NCI-H1417 treated with DMSO at 0.1 percent for 48 hours (cell line): ENCODE measurements at places on chromosomes 5 and 9.

DNA sequence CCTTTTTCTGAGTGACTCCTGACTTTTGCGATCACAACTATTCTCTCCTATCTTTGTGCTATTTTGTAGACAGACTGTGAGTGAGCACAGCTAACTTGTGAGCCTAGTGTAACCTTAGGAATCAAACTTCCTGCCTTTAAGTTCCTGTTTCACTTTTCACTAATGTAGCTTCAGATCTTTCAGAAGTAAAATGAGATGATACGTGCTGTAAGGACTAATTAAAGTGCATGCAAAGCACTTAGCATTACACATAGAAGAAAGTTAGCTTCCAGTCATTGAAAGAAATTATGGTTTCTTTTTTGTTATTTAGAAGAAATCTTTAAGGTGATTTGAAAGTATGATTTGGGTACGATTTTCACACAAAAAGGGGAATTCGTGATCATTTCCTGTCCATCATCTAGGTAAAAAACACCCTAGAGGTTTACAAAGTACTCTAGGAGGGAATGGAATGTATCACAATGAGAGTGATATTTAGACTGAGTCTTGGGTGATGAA lies 122.7 kb downstream of the ST8SIA4 start:
- no peak for DNase-seq

- no peak for DNase-seq
Observed at GRCh38 chr9:37963936-37964739, 60.2 kb upstream of the SLC25A51 start.

GRCh38 chr5:168860081-168860480 lies 280.9 kb upstream of the PANK3 start:
- no peak for DNase-seq

- no peak for DNase-seq
Observed at GRCh38 chr5:142281966-142282365, 42.9 kb downstream of the SPRY4 start.

DNA sequence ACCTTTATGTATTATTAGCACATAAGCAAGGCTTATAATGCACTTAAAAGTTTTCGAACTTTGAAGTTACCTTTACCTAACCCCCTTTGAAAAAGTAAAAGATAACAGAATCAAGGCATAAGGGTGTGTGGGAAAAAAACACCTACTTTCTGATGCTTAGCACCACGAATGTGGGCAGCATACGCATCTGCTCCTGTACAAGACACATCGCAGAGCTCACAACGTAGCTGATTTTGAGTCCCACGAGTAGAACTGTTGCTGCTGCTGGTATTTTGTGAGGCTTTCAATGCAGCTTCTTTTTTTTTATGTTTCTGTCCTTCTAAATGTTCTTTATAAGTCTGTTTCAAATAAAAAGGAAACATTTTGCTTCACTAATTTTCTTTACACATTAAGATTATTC lies 40.8 kb downstream of the ZFR start:
- no peak for DNase-seq

GRCh38 chr9:111411266-111411665 lies 72.9 kb downstream of the ECPAS start:
- DNase-seq = no peak

DNA sequence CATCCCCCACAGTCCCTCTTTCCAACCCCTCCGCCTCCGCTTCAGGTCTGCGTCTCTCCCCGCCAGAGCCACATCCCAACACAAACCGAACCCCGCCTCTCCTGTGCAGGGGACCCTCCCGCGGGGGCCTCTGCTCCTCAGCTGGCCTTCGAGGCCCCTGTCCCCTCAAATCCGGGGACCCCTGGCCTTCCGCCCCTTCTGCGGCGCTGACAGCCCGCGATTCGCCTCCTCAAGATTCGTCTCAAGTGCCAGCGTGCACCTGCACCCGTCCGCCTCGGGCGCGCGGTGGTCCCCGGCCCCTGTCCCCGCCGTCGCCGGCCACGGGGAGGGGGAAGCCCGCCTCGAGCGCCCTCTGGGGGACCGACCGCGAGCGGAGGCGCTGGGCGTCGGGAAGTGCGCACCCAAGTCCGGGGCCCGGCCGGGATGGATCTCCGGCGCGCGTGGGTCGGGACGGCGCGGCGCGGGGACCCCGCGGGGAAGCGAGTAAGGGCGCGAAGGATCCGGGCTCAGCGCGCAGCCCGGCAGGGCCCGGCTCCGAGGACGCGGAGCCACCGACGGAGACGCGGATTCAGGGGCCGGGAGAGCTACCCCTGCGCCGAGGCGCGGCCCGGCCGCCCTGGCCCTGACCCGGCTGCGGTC lies 623 bp downstream of the FLT4 start:
- no peak for DNase-seq
